T-helper 2 cell (primary cell): ENCODE measurements at places on chromosomes 7 and 10.
A peak's percentile ranks its signal among the peaks of the same experiment; 100 is the strongest.

- DNase-seq = no peak
Observed at GRCh38 chr10:2439983-2440382, 627.4 kb upstream of the PFKP start.

- DNase-seq = no peak
Observed at GRCh38 chr10:61987951-61988379, 86.5 kb downstream of the ARID5B start.

- DNase-seq = no peak
Observed at GRCh38 chr10:109374215-109374614, 549.1 kb downstream of the XPNPEP1 start.

GRCh38 chr10:114100848-114101741 lies 57.4 kb downstream of the ADRB1 start:
- no peak for DNase-seq

GRCh38 chr10:58886406-58886805 lies 290.0 kb upstream of the PHYHIPL start:
- no peak for DNase-seq

- no peak for DNase-seq
Observed at GRCh38 chr7:116342125-116342524, 131.8 kb downstream of the TES start.

DNA sequence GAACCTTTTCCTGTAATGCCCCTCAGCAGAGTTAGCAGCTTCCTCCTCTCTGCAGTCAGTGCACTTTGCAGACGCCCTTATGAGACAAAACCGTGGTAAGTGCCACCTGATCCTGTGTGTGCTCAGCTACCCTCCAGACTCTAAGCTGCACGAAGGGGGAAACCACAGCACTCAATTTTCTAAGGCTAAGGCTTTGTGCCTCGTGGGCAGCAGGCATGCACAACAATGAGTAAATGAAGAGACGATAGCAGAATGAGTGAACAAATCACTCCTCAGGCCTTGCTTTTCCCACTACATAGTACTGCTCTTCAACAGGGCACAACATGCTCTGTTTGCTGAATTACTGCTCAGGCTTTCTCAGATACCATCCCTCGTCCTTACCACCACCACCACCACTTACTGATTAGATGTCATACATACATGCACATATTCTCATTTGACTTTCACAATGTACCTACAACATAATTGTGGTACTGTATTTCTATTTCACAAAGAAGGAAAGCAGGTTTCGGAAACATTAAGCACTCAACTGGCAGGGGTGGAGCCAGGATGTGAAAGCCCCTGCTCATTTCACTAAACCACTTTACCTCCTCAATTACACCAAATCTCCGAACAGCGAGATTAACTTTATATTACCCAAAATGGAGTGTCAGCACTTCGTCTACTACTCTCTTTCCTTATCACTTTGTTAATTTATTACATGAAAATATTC lies 85.4 kb downstream of the ICA1 start:
- DNase-seq = peak; percentile 98

- DNase-seq = no peak
Observed at GRCh38 chr7:38448584-38449234, 175.3 kb upstream of the TARP start.

- no peak for DNase-seq
Observed at GRCh38 chr10:93081318-93081717, 7.6 kb downstream of the CYP26A1 start.

GRCh38 chr10:129946859-129947258 lies 17.2 kb downstream of the EBF3 start:
- DNase-seq = no peak

DNA sequence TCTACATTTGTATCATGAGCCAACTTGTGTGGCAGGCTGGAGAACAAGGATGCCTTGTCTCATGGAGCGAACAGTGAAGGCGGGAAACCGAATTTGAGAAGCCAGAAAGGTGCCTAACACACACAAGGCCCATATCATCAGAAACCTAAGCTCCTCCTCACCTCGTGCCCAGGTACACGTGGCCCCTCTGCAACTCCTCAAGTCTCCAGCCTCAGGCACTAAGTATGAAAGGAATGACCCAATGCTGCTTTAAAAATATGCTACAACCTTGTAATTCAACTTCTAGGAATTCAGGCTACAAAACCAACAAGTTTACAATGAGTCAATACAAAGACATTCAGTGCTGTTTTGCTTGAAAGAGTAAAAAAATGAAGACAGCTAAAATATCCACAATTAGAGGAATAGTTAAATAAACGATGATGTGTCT lies 95.7 kb downstream of the CDK6 start:
- no peak for DNase-seq

- DNase-seq = no peak
Observed at GRCh38 chr7:11341285-11341944, 367.7 kb downstream of the PHF14 start.

GRCh38 chr10:84015877-84016595 lies 123.3 kb upstream of the GHITM start:
- DNase-seq = no peak

DNA sequence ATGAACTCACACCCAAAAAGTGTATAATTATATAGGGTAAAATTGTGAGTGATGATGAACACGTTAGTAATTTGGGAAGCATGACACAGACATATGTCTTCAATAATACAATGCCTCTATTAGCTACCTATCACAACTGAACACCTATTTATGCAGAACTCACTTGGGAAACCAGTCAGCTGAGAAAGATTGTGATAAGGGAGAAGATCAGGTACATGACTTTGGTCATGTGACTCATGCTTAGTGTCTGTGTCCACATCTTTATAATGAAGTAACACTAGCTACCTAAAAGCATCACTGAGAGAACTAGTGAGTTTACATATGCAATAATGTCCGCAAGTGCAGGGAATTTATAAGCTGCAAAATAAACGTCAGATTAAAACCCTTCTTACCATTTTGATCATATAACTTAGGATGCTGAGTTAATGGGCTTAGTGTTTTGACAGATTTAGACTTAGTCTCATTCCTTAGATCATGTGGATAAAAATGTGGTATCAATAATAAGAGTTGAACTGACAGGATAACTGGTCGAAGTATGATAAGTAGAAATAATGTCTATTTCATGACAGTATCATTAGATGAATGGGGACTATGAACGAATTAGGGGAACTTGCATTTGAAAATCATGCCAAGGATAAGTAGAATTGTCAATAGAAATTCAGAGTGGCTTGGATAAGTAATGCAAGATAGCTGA lies 11.6 kb downstream of the VWDE start:
- no peak for DNase-seq

DNA sequence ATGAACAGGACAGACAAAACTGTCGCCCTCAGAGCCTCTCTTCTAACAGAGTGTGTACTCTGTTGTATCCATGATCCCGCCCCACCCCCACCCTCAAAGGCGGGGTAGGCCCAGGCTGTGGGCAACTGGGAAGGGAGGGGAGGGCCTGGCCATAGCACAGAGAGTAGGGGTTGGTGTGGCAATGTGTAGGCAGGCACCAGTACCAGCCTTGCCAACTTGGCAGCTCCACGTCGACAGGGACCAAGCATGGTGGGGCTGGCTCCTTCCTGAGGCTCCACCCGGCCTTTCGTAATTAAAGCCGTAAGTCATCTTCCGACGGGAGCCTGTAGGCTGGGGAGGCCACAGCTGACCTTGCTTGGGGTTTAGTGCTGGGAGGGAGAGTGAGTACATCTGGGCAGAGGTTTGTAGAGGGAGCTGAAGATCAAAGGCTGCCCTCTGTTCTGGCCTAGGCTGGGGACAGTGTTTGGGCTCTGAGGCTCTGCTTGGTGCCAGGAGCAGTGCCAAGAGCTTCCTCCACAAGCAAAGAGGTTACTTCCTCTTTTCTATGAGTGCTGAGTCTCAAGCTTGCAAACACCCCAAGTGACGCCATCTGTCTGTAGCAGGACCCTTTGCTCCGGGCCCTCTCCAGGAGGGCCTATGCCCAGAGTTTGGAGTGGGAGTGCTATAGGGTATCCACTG lies 121.6 kb downstream of the C10orf105 start:
- no peak for DNase-seq

- DNase-seq = peak; percentile 63
Observed at GRCh38 chr10:71319042-71319799, at the start of gene SLC29A3. Gene SLC29A3, plus strand, starts transcription at chr10:71319259. Its CDS starts 51 bp downstream, at chr10:71319310.

DNA sequence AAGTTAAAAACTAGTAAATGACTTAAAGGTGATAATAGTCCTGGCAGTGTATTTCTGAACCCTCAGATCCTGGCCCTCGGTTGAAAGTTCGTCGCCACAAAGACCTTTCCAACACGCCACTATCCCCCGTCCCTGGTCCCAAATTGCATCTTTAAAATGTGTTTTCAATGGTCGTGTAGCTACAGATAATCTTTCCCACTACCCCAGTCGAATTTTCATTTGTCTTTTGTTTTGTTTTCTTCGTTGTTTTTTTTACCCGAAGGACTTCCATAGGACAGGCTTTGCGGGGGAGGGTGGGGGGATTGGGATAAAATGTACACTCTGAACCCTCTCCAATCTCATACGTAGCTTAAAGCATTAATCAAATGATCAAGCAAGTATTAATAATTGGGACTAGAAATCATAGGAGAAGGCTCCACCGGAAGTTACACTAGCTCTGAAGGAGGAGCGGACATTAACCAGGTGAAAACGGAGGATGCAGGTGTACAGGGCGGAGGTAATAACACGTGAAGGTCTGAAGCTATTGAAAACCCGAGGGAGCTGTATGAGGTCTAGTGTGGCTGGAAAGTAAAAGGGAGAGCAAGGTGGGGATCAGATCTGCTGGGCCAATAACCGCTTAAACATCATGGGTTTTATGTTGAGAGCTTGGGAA lies 32.8 kb upstream of the PHF14 start:
- no peak for DNase-seq

GRCh38 chr7:129748356-129749109 lies 137.0 kb downstream of the NRF1 start:
- DNase-seq = no peak

GRCh38 chr10:78875932-78876331 lies 192.8 kb upstream of the ZMIZ1 start:
- no peak for DNase-seq

DNA sequence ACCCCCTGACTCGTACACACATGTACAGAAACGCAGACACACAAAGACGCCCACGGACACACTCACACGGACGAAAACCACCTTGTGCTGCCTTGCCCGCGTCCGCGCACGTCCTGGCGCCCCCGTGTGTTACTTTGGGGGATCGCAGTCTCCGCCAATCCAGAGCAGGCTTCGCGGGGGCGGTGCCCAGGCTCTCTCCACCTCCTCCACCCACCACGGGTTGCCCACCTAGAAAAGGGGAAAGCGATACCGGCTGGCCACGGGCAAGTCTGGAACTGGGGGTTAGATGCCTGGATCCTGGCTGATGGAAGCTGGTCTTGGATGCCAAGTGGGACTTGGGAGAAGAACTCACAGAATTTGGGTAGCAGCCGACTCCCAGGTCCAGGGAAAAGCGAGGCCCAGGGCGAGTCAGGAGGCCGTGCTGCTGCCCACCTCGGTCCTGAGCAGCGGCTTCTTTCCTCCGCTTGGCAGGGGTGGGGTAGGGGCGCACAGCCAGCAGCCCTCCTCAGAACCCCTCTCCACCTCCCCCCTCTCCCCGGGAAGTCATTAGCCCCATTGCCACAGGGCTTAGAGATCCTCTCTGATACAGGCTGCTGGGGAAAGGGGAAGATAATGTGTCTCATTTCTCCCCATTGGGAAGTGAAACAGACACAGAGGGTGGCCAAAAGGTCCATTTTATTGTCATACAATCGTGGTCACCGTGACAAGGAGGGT lies 4.6 kb upstream of the VGF start:
- DNase-seq = peak; percentile 69

DNA sequence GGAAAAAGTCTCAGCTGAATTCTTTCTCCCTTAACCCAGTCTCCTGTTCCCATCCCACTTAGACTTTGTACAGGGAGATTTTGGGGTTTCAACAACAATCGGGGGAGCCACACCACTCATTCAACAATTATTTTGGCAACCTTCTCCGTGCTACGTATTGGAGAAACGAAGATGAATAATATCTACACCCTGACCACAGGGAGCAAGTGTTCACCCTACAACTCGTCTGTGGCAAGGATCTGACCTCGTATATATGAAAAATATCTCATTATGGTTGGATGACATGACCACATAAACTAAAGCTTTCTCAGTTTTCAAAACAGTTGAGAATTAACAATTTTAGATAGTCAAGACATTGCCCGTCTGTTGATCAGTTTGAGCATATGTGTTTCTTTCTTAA lies 302.1 kb downstream of the CACNA2D1 start:
- no peak for DNase-seq

DNA sequence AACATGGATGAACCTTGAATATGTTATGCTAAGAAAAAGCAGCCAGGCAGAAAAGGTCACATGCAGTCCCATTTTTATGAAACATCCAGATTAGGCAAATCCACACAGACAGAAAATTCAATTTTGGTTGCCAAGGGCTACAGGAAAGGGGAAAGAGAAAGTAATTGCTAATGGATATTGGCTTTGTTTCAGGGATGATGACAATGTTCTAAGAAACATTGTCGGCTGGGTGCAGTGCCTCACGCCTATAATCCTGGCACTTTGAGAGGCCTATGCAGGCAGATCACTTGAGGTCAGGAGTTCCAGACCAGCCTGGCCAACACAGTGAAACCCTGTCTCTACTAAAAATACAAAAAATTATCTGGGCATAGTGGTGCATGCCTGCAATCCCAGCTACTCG lies 23.0 kb downstream of the ZNF33B start:
- no peak for DNase-seq

GRCh38 chr7:19574131-19574530 lies 134.7 kb downstream of the POLR1F start:
- DNase-seq = no peak

DNA sequence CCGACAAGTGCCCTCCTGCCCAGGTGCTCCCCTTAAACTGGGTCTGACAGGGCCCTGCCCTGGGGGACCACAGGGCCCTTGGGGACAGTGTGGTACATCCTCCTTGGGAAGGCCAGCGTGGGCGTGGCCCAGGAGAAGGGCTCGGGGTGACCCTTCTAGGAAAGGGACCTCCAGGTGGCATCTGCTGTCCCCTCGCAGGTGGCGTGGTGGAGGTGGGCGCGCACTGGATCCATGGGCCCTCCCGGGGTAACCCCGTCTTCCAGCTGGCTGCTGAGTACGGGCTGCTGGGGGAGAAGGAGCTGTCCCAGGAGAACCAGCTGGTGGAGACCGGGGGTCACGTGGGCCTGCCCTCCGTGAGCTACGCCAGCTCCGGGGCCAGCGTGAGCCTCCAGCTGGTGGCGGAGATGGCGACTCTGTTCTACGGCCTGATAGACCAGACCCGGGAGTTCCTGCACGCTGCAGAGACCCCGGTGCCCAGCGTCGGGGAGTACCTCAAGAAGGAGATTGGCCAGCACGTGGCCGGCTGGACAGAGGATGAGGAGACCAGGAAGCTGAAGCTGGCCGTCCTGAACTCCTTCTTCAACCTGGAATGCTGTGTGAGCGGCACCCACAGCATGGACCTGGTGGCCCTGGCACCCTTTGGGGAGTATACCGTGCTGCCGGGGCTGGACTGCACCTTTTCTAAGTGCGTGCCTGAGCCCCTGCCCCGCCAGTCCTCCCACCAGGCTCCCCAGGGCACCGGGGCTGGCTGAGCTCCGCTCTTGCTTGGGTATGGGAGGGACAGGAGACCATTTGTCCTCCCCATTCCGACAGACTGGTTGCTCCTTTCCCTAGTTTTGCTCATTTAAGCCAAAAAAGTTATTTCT lies 972 bp downstream of the PAOX start:
- no peak for DNase-seq
